ENCODE measurements at places on chromosomes 7 and 10.

GRCh38 chr10:31942892-31943291, 14.3 kb upstream of the ARHGAP12 start:
- no peak for DNase-seq

- no peak for DNase-seq
Measured at GRCh38 chr7:2781636-2782035, 62.5 kb downstream of the GNA12 start.

GRCh38 chr10:35822316-35822715, 180.2 kb upstream of the FZD8 start:
- no peak for DNase-seq

DNA sequence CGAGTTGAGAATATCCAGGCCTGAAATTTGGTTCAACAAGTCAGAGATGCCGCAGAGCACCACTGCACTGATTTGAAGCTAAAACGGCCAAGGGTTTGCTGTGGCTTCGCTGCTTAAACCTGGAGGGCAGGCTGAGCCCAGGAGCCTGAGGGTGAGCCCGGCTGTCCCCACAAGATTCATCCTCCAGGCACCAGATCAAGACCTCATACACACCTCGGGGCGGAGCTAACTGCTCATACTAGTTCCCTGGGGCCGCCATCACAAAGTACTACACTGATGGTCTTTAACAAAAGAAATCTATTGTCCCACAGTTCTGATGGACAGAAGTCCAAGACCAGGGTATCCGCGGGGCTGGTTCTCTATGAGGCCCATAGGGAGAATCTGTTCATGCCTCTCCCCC, 16.9 kb upstream of the TRIM56 start:
- DNase-seq, result no peak

GRCh38 chr7:47572939-47573757, 8.8 kb downstream of the TNS3 start:
- DNase-seq, result no peak

DNA sequence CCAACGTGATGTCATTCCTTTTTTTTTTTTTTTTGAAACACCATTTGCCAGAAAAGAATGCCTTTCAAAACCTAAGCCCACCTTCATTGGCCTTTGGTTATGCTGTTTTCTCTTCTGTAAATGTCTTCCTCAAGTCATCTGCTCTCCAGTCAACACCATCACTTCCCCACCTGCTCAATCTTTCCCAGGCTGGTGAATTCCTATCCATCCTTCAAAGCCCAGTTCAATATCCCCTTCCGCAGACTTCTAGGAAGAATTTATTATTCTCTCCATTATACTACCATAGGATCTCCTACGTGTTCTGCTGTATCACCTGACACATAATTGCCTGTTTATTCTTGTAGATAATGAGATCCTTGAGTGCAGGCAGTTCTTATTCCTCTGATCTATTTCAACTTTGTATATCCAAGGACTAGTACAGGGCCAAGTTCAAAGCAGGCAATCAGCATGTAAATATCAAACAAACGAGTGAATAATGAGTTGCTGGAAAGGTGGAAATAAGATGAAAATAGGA, 73.5 kb upstream of the PRR15 start:
- DNase-seq, result no peak

DNA sequence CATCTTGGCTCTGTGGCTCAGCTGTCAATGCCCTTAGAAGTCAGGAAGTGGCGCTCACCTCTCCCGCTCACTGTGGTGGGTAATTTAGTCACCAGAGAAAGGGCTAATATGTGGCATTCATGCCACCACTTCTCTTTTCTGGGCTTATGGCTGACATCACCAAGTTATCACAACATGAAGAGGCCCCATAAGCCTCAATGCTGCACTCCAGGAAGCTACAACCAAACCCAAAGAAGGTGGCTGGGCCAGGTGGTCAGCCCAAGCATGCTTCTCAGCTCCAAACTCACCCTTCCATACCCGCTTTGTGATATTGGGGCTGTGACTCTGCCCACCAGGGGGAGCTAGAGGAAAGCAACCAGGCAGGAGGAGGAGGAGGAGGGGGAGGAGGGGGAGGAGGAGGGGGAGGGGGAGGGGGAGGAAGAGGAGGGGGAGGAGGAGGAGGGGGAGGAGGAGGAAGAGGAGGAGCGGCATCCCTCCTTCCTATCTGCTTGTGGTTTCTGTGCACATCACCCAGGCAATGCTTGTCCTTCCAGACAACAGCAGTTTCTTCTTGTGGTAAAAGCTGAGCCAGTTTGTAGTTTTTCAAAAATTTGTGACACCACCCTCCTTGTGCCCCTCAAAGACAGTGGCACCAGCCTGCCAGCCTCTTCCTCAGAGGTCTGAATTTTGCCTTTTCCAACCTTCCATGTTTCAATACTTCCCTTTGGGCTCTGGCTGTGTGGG, 42.1 kb downstream of the CYP26A1 start:
- DNase-seq, result peak; percentile 74
